BJ (cell line): ENCODE measurements at places on chromosomes 5 and 9.
A peak's percentile ranks its signal among the peaks of the same experiment; 100 is the strongest.

DNA sequence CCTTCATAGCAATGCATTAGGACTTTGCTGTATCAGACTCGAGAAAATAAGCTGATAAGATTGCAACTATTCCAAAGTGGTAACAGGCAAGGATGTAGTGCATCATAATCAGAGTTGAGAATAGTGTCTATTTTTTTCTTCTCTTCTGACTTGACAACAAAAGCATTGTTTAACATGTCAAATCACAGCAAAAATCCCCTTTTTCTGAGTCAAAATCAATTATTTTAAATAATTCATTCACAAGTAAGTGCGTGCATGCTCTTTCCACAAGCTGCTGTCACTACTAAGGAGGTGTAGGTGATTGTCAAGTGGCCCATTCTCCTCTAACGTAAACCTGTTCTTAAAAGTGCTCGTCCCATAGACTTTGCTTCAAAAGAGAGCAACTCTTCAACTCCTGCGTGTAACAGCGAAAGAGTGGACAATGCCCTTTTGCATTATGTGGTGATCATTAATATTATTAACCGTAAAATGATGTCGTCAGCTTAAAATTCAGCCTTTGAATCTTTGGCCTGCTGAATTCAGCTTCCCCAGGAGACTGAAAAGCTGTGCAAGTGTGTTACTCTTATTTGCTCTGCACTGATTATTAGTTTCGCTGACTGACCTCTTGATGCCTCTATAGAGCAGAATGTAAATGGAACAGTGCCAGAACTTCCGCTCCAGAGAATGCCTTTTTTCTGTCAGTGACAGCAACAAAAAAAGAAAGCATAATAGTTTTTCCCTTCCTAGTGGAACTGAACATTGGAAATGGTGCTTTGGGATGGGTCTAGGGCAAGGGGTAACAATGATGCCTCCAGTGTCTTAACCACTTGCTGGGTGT lies 680.8 kb upstream of the SEMA6A start:
- no peak for DNase-seq

- no peak for DNase-seq
Measured at GRCh38 chr9:35907711-35908503, 1.4 kb upstream of the SPAAR start.

DNA sequence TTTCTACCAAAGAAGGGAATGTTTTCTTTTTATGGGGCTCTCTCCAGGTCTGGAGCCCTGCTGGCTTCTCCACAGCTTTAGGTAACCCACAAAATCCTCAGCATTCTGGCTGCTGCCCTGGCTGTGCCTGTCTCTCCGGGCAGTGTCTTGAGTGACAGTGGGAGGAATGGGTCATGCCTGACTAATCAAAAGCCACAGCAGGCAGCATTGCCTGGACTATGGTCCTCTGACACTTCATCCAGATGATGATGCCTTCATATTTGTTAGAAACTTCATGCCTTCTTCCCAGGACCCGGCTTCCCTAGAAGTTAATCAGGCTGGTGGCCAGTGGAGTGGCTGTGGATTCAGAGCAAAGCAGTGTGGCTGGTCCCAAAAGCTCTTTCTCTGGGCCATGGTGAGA lies 32.2 kb upstream of the TGFBI start:
- DNase-seq: no peak

DNA sequence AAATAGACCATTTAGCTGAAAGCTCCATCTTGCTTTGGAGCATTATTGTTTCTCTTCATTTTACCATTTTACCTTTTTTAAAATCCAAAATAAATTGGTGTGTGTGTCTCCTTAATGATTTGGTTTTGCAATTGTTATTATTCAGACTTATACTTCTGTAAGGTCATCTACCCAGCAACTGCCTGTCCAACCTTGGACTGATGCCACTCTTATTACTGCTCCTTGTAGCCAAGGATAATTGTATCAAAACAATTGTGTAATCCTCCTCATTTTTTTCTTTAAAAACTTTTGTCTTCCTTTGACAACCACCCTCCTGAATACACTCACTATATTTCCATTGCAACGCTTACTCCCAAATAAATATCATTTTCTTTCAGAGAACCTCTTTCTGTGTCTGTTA lies 30.3 kb upstream of the HMGCR start:
- DNase-seq: no peak

DNA sequence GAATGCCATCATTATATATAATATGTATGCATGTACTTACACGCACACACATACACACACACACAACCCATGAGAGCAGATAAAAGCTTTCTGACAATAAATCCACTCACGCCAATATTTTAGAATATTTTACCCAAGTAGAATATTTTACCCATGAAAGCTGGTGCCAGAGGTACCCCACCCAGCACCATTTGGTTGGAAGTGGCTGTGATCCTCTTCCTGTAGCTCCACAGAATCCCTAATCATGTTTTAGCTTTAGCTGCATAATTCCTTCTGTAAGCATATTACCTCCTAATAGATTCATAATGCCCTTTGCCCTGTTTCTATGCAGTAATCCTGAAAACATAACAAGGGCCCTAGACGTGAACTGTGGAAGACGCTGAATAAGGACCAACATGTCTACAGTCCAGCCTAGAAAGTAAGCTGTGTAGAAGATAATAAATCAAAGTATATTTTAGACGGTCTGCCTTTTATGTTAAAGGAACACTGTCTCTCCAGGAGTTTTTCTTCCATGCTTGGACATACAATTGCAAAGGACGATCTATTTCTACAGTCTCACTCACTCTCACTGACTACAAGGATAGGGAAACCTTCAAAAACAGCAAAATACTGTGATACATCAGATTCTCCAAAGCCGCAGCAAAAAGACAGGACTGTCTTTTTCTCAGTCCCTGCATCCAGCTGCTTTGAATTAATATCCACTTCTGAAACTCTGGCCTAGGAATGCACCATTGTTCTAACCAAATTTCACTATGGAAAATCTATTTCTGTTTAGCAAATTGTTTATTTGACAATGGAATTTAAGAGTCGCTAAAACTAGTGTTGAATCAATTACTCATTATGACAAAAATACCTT lies 98.2 kb downstream of the USP20 start:
- DNase-seq: no peak

GRCh38 chr5:98927242-98927988 lies 1.4 kb downstream of the CHD1 start:
- DNase-seq: no peak

DNA sequence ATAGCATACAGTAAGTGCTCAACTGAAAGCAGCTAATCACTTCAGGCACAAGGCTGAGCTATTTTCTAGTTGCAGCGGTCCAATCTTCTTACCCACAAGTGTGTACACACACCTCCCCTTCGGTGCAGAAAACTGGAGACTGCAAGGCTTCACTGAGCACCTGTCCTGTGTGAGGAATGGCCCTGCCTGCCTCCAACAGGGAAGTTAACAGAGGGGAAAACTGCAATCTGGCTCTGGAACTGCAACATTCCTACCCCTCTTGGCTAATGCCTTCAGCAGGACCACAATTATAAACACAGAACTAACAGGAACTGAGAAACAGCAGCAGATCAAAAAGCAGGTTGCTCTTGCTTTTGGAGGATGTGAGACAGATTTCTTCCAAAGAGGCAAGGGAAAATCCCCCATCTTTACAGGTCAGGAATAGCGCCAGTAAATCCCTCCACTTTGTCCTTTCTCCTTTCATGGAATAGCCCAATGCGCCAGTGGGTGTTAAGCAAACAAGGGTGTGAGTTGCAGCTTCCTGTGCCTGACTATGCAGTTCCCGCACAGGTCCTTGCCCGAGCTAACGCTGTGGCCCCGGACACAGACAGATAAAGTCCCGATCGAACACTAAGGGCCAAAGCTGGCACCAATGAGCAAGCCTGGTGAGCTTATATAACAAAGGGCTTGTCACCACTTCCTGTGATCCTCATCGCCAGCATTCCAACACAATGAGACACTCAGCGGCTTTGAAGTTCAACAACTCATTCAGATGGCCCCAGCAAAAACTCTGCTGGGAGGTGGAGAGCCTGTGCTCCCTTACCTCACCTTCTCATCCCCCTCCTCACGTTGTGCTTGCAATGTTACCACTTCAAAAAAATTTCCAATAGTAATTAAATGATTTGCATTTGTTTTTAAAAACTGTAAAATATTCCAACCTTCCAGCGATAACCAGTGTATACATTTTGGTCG lies 21.5 kb downstream of the SHB start:
- DNase-seq: no peak

- peak; percentile 72 for DNase-seq
Measured at GRCh38 chr9:35905912-35906679, at the start of gene HRCT1. Gene HRCT1 (plus strand): TSS chr9:35906202. CDS start chr9:35906288, 86 bp downstream.

- DNase-seq: no peak
Measured at GRCh38 chr5:113098378-113098777, 121.8 kb downstream of the DCP2 start.

- no peak for DNase-seq
Measured at GRCh38 chr5:132714456-132715307, 22.7 kb downstream of the KIF3A start.

DNA sequence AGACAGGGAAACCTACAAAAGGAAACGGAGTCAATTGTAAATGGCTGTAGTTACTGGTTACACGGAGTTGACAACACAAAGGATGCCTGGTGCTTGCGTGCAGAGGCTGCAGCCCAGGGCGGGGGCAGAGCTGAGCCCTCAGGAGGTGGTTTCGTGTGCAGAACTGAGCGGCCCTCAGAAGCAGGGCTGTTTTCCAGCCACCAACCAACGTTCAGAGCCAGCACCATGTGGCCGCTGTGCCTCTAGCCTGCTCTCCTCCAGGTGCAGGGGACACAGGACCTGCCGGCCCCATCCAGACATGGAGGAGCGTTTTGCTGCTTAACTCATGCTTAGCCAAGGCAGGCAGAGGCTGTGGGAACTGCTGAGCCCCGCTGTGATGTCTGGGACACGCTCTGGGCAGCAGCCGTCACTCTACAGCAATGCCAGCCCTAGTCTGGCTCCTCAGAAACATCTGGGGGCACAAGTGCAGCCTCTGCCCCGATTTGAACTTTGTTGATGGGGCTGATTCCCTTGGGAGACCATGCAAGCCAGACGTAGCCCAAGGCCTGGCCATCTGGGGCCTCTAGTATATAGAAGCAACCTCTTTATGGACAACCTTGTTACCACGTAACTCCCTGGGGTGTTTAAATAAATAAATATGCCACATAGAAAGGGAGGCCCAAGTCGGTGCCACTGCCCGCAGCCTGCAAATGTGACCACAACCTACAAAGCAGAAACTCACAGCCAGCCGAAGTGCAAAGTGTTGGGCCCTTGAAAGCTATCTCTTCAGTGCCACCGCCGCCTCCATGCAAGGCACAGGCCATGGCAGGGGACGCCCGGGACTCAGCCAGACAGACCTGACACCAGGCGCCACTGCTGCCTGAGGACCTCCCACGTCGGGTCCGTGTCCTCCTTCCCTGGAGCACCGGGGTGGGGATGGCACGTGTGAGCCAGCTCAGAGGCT lies 42.1 kb downstream of the NKD2 start:
- no peak for DNase-seq

- no peak for DNase-seq
Measured at GRCh38 chr5:156469636-156470035, 142.7 kb downstream of the SGCD start.

- no peak for DNase-seq
Measured at GRCh38 chr5:112165399-112165798, 253.7 kb downstream of the EPB41L4A start.

DNA sequence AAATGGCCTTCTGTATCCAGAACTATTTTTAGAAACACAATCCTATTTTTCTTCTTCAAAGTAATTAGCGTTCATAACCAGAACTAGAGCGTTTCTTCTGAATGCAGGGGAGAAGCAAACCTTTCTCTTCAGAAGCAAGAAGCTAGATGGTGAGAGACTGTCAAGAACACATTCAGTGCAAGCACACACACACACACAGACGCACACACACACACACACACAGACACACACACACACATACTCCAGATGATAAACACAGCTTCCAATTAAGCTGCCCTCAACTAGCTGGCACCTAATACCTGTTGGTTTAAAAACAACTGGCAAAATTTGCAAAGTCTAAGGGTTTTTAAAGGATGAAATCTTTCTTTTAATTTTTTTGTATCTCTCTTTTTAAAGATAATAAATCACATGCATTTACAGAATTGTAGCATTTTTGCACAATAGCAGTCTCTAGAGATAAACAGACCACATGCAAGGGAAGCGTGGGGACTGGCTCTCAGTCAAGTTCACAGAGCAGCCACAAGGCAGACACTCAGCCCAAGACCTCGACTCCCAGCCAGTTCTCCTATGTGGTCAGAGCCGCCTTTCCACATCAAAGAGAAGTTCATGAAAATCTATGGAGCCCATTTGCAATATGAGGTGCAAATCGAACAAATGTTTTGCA lies 138.5 kb downstream of the TTLL11 start:
- no peak for DNase-seq

DNA sequence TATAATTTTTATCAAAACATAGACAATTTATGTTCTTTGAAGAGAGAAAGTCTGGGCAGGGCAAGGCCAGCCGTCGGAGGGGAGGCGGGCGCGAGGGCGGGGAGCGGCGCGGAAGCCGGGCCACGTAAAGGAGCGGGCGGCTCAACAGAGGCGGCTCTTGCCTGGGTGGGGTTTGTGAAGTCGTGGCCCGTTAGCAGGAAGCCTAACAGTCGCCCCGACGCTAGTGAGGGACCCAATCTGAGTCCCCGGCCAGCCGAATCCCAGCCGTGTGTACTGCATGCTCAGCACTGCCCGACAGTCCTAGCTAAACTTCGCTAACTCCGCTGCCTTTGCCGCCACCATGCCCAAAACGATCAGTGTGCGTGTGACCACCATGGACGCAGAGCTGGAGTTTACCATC lies 1129.2 kb downstream of the CDH9 start:
- DNase-seq: no peak
